Fibroblast of skin of right quadriceps (primary cell): ENCODE measurements at places on chromosomes 3 and 15.

DNA sequence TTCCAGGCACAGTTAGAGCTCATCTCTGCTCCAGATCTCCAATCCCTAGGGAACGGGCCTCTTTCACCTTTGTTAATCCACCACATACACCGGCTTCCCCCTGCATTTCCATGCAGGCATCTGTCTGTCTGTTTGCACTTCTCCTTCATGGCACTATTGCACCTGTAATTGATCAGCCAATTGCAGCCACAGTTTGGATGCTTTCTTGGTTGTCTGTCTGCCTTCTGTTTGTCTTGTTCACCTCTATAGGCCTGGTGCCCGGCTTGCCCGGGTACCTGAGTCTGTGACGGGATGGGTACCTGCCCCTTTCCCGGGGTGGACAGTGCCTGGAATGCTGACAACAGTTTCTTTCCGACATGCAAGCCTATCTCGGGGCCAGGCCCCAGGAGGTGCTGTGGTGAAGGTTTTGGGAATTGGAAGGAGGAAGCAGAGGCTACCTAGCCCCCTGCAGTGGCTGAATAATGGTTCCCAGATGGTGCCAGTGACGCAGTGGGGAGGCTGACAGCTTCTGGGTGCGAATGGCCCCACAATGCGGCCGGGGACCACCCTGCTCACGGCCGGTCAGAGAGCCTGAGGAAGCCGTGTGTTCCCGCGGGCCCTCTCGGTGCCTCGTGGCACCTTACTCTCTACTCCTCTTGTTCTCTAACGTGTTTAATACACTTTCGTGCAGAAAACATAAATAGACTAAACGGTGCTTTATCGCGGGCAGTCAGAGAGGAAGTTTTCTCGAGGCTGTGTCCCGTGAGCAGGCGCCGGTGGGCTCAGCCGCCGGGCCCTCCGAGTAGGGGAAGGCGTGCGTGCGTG is 31.3 kb upstream of the RAB6B start:
- peak; percentile 42 for DNase-seq

DNA sequence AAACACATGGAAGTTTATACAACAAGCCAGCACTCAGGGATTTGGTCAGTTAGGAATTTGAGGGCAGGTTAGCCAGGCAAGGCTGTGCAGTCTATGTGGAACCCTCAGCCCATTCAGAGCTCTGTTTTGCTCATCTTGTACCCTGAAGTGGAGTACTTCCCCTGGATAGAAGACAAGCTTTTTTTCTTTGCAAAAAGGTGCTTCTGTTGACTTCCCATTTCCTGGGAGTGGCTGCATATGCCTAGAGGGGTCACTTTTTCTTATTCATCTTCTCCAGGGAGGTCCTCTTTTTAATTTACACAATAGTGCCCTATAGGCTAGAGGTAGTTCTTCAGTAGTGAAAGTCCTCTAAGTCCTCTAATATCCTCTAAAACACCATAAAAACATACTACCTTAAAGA is 225.0 kb upstream of the P2RY1 start:
- DNase-seq = no peak

DNA sequence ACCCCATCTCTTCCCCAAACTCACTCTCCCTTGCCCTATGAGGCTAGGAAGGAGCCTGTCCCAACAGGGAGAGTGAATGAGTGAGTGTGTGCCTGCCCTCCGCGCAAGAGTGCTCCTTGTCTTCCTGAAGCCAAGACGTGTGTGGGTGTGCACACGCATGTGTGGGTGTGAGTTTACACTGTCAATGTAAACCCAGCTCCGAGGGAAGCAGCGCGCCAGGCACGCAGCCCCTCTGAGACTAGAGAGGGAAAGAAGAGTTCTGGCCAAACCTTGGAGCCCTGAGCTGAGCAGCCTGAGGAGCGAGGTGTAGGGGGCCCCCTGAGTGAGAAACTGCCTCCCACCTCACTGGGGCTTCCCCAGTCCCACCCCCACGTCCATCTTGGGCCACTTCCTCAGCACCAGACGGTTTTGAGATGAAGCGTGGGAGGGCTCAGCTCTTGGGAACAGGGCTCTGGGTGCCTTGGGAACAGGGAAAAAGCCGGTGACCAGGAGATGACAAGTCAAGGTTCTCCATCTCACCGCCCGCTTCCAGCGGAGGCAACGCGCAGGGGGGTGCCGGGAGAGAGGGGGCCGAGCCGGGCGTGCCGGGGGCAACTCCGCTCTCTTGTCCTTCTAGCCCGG is 5.1 kb downstream of the MECOM start:
- DNase-seq = no peak

GRCh38 chr3:48435774-48436476 is 4.0 kb downstream of the CCDC51 start:
- DNase-seq = peak; percentile 73

- no peak for DNase-seq
These were observed 2.9 kb downstream of the KLHL24 start for GRCh38 chr3:183638101-183638852.

GRCh38 chr3:47005212-47006144 is 26.0 kb downstream of the NBEAL2 start:
- no peak for DNase-seq
